Right ventricle myocardium superior (tissue), 1 donor: ENCODE measurements at places on chromosomes 11 and 22. TPM values are rescaled to one million over a fixed set of nuclear protein-coding genes. Genes with fewer than 3 reads are reported as not detected.
A peak's percentile ranks its signal among the peaks of the same experiment; 100 is the strongest.

DNA sequence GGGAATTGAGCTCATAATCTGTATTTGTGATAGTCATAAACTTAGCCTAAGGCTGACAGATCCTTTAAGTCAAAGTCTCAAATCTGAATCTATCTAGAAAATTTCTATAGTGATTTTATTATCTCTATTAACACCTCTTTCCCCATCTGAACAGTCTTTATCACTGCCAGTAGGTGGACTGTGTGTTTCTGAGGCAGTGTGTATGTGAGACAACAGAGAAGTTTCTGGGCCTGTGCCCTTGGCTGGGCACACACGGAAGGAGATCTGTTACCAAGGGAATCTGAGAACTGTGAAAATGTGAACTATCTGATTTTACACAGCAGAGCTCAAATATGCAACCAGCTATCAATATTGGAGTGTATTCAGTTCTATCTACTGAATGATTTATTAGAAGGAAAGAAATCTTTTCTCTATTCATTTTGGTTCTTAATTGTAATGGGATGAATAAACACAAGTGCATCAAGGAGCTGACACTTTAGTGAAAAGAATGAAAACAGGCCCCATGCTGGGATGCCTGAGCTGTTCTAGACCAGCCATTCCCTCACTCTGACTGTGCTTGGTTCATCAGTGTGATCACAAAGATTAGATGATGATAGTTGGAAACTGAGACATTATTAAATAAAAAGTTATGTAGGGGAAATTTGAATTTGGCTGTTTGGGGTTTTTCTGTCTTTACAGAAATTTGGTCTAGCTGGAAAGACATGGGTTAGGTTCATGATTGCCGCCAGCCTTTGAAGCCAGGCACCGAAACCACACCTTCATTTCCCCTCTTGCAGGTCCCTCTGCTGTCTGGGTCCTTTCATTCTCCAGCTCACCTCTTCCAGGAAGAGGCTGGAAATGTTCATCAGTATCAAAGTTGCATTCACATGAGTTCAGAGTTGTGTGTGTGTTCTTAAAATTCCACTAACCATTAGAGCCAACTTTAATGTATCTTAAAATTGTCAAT is 68.1 kb downstream of the LIF start:
- no peak for DNase-seq

The TTC28 gene
- 12.2 TPM for total RNA-seq

- peak; percentile 90 for DNase-seq
Observed at GRCh38 chr11:86671531-86672006, 847 bp downstream of the ME3 start.

The CARS1 gene
- total RNA-seq = 12.8 TPM

The OR5P2 gene
- not detected for total RNA-seq

GRCh38 chr11:111531687-111532364 is 8.7 kb upstream of the LAYN start:
- DNase-seq = no peak

The DCUN1D5 gene
- 24.0 TPM for total RNA-seq

GRCh38 chr22:37155971-37156370 is 6.3 kb upstream of the IL2RB start:
- DNase-seq = no peak

The GAL gene
- not detected for total RNA-seq
